CD14-positive monocyte (primary cell): ENCODE measurements at places on chromosomes 3 and 15. TPM values are rescaled to one million over a fixed set of nuclear protein-coding genes. Genes with fewer than 3 reads are reported as not detected.

GRCh38 chr3:184676927-184677326, 34.9 kb downstream of the MAGEF1 start:
- peak; percentile 81 for DNase-seq

DNA sequence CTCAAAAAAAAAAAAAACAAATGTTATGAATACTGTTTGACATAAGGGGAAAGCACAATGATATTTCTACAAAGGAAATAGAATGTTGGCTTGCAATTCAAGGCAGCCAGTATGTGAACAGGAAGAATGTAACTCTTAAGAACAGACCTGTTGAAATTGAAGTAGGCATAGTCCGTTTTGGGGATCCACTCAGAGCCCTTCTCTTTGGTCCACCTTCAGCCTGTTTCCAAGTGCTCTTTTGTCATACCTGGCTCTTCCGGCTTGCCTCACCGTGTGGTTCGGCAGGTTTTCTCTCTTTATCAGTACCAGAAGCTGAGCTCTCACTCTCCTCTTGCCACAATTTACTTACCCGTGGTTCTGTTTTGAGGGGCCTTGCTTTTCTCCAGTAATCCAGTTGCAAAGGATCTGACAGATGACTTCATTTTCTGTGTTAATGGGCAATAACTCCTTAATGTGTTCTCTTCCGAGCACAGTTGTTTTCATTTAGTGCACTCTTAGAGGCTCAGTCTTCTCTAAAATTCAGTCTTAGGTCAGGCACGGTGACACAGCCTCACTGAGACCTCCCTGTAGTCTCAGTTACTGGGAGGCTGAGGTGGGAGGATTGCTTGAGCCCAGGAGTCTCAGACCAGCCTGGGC, 6.7 kb downstream of the ABHD17C start:
- no peak for DNase-seq

DNA sequence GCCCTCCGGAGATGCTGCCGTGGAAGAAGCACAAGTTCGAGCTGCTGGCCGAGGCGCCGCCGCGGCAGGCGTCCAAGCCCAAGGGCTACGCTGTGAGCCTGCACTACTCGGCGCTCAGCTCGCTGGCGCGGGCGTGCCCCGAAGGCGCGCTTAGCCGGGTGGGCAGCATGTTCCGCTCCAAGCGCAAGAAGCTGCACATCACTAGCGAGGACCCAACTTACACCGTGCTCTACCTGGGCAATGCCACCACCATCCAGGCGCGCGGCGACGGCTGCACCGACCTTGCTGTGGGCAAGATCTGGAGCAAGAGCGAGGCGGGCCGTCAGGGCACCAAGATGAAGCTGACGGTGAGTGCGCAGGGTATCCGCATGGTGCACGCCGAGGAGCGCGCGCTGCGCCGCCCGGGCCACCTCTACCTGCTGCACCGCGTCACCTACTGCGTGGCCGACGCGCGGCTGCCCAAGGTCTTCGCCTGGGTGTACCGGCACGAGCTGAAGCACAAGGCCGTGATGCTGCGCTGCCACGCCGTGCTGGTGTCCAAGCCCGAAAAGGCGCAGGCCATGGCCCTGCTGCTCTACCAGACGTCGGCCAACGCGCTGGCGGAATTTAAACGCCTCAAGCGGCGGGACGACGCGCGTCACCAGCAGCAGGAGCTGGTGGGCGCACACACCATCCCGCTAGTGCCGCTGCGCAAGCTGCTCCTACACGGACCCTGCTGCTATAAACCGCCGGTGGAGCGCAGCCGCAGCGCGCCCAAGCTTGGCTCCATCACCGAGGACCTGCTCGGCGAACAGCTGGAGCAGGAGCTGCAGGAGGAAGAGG, 1.3 kb downstream of the FAM43A start:
- peak; percentile 15 for DNase-seq

- no peak for DNase-seq
Measured at GRCh38 chr15:32694222-32694983, 23.4 kb upstream of the GREM1 start.

DNA sequence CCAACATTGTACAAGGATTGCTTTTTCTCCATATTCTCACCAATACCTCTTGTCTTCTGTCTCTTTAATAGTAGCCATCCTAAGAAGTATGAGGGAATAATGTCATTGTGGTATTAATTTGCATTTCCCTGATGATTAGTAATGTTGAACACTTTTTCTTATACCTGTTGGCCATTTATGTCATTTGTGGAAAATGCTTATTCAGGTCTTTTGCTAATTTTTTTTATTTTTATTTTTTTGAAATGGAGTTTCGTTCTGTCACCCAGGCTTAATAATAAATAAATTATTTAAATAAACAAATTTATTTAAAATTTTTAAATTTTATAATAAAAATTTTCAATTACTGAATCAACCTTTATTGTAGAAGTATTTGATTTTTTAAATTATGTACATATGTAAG, 37.1 kb downstream of the REC114 start:
- no peak for DNase-seq

- no peak for DNase-seq
Measured at GRCh38 chr3:158267015-158267414, 157.1 kb downstream of the RSRC1 start.

- DNase-seq: no peak
Measured at GRCh38 chr3:143182866-143183664, 63.5 kb downstream of the CHST2 start.

GRCh38 chr3:14290631-14291385, 111.6 kb upstream of the SLC6A6 start:
- DNase-seq: no peak

GRCh38 chr3:87276484-87276883, at the start of gene POU1F1:
Gene POU1F1, minus strand, starts transcription at chr3:87276584. Its CDS starts 122 bp downstream, at chr3:87276462.
- DNase-seq: no peak

DNA sequence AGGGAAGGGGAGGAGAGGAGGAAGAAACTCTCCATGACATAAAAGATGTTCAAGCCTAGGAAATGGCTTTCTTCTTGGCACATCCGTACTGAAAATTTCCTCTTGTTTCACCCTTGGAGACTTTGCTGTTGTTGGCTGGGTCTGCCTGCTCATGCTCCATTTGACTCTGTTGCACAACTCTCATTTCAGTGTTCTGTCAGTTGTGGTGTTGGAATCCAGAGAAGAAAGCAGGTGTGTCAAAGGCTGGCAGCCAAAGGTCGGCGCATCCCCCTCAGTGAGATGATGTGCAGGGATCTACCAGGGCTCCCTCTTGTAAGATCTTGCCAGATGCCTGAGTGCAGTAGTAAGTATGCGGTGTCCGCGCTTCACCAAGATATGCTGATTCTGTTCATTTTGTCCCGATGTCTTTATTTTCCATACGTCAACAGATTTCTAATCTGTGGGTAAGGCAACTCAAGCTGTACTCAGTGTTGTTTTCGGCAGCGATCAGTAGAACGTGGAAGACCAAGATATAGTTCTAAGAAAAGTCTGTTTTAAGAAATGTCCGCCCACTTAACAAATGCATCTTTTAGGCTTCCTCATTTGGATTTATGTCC, 265.2 kb upstream of the GOLGA6L4 start:
- DNase-seq: no peak

DNA sequence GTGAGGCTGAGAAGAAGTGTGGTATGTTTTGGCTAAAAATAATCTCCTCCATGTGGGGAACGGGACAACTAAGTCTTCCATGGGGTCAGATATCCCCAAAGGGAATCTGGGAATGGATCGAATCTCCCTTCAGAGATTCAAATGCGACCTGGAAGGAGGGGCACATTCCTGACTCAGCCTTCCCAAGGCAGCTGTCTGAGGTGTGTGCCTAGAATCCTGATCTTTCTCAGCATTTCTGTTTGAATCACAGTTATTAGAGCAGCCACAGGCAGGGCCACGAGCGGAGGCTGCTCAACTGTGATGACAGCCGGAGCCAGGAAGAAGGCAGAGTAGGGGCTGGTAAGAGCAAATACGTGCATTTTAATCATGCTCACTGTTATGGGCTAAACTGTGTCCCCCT, 135.1 kb downstream of the ADAMTS17 start:
- DNase-seq: no peak

- no peak for DNase-seq
Measured at GRCh38 chr3:13248640-13249039, 171.5 kb downstream of the NUP210 start.

DNA sequence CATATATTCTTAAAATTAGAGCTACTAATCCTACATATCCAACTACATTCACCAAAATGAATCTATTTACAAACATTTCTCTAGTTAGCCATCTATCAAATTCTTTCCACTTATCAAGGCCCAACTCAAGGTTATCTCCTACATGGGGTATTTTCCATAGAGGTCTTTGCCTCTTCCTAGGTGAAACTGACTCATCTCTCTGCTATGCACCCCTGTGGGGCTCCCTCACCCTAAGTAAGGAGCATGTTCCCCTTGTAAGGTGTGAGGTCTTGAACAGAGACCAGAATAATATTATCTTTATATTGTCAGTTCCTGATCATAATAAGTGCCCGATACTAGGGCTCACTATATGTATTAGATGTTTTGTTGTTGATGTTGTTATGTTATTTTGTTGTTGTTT, 74.6 kb upstream of the TSC22D2 start:
- DNase-seq: no peak

The CTXN2 gene
- polyA plus RNA-seq: not detected

The GPR27 gene
- polyA plus RNA-seq: 5.7 and 8.4 TPM in 2 replicates

The DAZL gene
- not detected in 2 replicates for polyA plus RNA-seq

The UBAP1L gene
- polyA plus RNA-seq: 3.0 and 4.8 TPM in 2 replicates

The GOLGA6D gene
- not detected for polyA plus RNA-seq

The PLA1A gene
- not detected for polyA plus RNA-seq

The CAMKV gene
- polyA plus RNA-seq: not detected

The CAMK1 gene
- polyA plus RNA-seq: 118 TPM

The PPM1L gene
- 5.5 TPM for polyA plus RNA-seq
